ENCODE measurements at places on chromosomes 6 and 20. TPM values are rescaled to one million over a fixed set of nuclear protein-coding genes. Genes with fewer than 3 reads are reported as not detected.

Gene ANKS1A
- total RNA-seq, result 10.6 TPM

Gene TMEM170B
- total RNA-seq, result 4.4 TPM

Gene RPL10A
- total RNA-seq, result 446 TPM

Gene SLPI
- total RNA-seq, result 164 TPM

Gene NR2E1
- not detected for total RNA-seq

Gene GSS
- 26.3 TPM for total RNA-seq

Gene PREX1
- 7.6 TPM for total RNA-seq

Gene ADTRP
- 1.9 TPM for total RNA-seq

Gene PPP1R18
- 6.7 TPM for total RNA-seq

Gene ITCH
- 32.8 TPM for total RNA-seq

Gene SNAP25
- total RNA-seq, result not detected

Gene RAMACL
- total RNA-seq, result 0.34 TPM
